ENCODE measurements at places on chromosomes 1 and 21. TPM values are rescaled to one million over a fixed set of nuclear protein-coding genes. Genes with fewer than 3 reads are reported as not detected.

FOXO6 gene
- not detected for total RNA-seq

SPATA1 gene
- total RNA-seq, result 1.7 TPM

TAL1 gene
- not detected for total RNA-seq

KCNJ9 gene
- not detected for total RNA-seq

LRIG2 gene
- total RNA-seq, result 27.9 TPM
